ENCODE measurements at places on chromosomes 2 and 18. TPM values are rescaled to one million over a fixed set of nuclear protein-coding genes. Genes with fewer than 3 reads are reported as not detected.
A peak's percentile ranks its signal among the peaks of the same experiment; 100 is the strongest.

DNA sequence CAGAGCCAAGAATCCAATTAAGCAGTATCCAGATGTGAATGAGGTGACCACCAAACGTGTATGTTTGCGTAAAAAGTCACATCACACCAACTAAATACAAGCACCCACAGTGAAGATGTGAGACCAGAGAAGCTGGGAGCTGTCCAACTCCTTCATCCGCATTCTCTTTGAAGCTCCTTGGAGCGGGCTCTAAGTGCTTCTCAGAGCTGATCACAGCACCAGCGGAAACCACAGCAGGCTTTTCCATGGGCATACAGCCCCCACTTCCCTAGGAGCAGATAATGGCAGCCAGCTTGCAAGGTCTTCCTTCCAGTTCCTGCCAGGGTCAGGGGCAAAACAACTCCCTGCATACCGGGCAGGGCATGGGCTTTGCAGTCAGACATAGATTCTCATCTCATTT is 36.4 kb downstream of the REEP1 start:
- DNase-seq: no peak

KCNIP3 gene
- 47.4 TPM for total RNA-seq

IGFBP5 gene
- 8.9 TPM for total RNA-seq

GRCh38 chr2:166563894-166564293 is 69.8 kb upstream of the SCN7A start:
- DNase-seq: peak; percentile 4

DNA sequence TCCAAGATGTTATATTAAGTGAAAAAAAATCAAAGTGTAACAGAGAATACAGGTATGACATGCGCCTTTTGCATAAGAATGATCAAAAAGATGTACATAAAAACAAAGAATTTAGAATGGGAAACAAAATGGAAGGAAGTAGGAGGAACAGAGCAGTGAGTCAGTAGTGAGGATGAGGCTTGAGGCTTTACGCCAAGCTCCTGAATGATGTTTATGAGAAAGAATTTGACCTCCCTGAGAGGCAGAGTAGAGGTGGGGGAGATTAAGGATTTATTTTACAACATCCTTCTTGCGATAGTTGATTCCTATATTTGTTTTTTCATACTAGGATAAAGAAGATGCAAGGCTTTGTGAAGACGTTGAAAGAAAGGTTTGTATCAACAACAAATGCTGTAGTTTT is 81.4 kb downstream of the DCDC2C start:
- peak; percentile 4 for DNase-seq

- peak; percentile 34 for DNase-seq
Measured at GRCh38 chr2:154720651-154721050, 22.2 kb downstream of the KCNJ3 start.

DNA sequence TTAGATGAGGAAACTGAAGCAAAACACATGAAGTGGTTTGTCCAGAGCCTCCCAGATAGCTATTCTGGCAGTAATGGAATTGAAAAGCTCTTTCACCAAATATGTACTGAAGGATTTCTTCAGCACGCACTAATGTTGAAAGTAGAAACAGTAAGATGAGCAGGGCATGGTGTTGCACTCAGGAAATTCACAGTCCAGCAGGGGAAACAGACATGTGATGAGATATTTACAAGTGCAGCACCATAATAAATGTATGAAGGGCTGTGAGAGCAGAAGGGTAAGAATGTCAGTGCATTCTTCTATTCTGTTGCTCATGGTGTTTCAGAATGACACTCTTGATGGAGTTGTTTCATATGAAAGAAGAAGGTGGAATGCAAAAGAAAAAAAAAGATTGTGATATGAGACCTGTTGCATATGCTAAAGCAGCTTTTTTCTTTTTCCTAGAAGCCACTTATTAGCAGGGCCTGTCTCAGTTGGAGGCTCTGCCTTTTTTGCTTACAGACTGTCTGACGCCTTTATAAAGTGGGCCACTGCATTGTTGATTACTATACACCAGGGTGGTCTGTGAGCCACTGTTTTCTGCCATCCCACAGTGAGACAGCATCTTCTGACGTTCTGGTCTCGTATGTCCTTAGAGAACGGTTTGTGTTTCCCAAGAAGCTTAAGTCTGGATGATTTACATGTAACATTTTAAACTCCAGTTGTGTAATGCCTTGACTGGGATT is 516.9 kb downstream of the ARHGAP15 start:
- peak; percentile 38 for DNase-seq

DNA sequence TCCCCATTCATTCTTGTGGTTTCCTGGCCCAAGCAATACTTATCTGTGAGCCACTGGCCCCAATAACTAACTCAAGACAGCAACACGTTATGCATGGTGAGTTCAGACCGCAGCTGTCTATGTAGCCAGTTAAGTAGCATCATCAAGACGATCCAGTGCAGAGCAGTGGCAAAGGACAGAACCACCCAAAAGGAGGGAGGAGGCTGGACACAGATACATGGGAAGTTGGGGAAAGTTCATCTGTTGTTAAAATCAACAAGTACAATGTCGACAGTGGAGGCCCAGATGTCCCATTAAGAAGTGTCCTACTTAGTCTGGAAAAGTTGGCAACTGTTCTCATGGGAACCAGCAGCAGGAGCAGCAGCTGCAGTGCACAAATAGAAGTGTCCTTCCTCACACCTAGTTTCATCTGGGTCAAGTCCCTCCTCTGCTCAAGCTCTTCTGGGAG is 106.9 kb upstream of the THOC1 start:
- DNase-seq: no peak

GRCh38 chr2:17625446-17625845 is 85.0 kb downstream of the VSNL1 start:
- no peak for DNase-seq

HRH4 gene
- total RNA-seq: not detected

DNA sequence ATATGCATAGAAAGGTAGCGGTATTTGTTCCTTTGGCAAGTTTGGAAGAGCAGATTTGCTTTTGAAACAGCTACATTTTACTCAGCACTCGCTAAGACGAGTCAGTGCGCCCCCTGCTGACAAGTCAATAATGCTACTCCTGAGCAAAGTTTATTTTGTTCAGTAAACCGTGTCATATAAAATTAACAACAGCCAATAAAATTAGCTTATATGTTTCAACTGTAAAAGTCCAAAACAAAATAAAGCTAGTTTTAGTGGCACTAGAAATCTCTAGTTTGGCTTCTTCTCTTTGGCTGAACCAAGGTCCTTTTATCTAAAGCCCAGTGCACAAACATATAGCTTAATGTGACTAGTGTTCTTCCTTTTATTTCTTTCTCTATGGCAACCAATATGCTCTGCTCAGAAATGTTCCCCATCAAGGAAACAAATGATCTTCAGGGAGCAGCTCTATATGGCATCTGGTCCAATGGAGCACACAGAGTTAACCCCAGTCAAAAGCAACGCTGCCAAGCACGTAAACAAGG is 4.2 kb upstream of the POU3F3 start:
- peak; percentile 81 for DNase-seq

- DNase-seq: no peak
Measured at GRCh38 chr18:53610957-53611356, 613.5 kb downstream of the MBD2 start.

ATP5F1A gene
- 1,307 TPM for total RNA-seq

GRCh38 chr2:10859278-10859677 is 46.7 kb upstream of the PDIA6 start:
- DNase-seq: no peak

DNA sequence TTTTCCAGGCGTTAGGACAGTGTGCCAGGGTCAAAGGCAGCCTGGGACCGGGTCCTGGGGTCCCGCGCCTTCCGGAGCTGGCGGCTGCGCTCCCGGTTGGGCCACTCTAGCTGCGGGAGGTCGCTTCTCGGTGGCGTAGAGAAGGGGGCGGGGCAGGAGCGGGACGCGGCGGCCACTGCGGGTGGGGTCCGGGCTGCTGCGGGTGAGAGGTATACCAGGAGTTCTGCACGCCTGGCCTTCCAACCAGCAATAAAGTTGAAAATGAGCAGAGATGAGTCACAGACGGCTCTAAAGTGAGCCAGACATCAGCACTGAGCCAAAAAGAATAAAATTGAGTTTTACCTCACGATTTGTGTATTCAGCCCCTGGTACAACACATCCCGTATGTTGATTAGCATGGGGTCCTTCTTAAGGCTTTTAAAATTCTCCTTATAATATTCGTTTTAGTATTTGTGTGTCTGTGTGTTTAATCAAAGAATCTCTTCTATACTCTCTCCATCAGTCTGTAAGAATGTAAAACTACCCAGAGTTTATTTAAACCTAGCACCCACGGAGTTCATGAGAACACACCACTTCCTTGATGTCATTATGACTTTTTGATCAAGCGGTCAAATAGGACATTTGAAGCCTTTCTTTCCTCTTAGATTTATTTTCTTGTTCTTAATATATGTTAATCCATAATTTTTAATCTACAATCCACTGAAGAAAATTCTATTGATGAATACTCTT is at the start of gene C1GALT1C1L:
C1GALT1C1L (minus strand) TSS at position 108 of the 729 bp plus-strand sequence; CDS start at position 1, 107 bp downstream.
- DNase-seq: peak; percentile 77

DNA sequence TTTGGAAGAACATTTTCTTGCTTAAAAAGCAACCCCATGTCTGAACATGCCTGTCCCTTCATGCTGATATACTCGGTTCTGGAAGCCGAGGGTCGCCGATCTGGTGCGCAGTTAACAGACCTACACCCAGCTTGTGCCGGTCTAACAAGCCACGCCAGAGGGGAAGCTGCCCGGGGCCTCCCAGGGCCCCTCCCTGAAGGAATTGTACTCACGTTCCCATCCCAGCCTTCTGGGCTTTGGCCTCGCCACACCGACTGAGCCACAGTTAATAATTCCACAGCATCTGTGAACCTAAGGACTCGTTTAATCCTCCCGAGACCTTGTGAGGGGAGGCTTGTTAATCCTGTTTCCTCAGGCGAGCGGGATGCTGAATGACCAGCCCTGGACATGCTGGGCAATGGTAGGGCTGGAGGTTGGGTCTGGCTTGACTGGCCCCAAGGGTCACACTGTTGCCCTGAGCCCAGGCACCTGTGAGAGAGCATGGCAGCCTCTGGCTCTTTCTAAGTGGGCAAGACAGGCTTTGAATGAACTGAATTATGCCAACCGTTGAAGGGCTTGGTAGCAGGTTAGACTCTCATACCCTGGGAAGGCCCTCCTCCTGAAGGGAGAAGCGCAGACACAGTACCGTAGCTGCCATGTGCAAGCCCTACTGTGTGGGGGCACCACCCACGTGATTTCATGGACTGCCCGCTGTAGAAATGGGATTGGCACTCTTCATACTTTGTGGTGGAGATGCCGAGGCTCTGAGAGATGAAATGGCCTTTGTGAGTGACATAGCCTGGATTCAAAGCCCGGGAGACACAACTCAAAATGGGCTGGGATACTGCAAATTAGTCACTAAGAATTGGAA is 27.9 kb upstream of the ODC1 start:
- DNase-seq: no peak

- DNase-seq: peak; percentile 33
Measured at GRCh38 chr2:184053326-184053725, 545.0 kb upstream of the ZNF804A start.

DNA sequence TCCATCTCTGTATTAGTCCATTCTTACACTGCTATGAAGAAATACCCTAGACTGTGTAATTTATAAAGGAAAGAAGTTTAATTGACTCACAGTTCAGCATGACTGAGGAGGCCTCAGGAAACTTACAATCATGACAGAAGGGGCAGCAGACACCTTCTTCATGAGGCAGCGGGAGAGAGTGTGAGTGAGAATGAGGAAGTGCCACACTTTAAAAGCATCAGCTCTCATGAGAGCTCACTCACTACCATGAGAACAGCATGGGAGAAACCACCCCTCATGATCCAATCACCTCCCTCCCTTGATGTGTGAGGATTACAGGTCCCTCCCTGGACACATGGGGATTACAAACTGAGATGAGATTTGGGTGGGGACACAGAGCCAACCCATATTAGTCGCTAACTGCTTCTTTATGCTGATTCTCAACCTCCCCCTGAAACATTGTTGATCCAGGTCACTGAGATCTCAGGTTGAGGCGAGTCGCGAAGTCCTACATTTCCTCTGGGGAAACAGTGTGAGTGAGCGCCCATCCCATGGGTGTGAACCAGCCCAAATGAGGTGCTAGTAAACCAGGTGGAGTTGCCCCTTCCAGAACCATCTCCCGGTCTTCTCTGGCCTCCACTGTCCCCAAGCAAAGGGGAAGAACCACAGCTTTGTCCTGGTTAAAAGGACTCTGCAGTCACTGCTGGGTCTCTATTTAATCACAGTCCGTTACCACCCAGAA is 123.8 kb downstream of the CAPN13 start:
- DNase-seq: peak; percentile 19

DNA sequence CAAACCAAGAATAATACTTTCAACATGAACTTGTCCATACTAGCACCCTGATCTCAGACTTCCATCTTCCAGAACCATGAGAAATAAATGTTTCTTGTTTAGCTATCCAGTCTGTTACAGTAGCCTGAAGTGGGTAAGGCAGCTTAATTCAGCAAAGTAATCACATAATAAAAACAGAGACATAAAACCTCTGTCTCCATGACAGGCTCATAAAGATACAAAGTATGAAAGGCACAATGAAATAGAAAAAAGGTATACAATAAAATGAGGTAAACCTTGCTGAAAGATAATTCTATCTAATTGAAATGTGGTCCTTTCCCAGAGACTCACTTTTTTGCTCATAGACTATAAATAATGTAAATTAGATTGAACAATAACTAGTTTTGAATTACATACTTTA is 46.7 kb upstream of the WDR75 start:
- no peak for DNase-seq

DNA sequence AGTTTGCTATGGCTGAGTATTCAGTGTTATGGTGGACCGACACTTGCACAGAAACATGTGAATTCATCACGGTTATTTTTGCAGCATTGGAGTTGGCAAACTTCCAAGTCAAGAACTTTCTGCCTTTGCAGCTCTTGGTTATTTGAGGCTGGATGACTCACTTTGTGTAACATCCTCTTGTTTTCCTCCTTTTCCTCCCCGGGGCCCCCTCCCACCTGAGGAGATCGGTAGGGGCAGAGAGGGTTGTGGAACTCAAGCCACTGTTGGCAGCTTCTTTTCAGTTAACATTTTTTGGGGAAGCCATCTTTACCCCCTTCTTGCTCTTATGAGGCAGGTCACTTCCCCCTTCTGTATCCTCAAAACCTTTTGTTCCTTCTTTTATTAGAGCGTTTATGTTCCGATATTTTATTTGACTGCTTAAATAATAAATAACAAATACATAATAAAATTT is 48.6 kb downstream of the DDX1 start:
- peak; percentile 96 for DNase-seq

COL4A4 gene
- 9.9 TPM for total RNA-seq

DNA sequence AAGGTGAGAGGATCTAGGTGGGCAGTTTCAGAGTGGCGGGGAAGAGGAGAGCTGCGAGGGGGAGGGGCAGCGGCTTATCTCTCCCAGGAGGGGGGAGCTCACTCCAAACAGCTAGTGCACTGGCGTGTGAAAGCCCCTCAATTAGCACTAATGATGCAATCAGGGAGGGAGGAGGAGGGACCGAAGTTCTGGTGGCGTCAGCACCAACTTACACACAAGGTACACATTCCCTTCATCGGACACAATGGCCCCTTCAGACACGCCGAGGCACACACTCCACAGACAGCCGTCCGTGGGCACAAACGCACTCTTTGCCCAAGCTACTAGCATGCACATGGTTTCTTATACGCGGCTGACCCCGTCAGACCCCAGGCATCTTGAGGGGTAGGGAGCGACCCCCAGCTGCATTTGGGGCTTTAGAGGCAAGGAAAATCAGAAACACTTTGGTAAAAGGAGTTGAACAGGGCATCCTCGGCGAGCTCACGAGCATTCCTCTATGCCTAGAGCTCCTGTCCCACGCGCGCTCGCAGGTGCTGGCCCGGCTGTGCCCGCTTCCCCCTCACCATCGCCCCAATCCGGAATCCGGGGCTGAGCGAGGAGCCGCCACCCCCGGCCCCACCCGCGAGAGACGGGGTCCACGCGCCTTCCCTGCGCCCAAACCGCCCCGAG is 868 bp upstream of the PKDCC start:
- no peak for DNase-seq
